Transverse colon (tissue), 4 donors: ENCODE measurements at places on chromosomes 3 and 15. TPM values are rescaled to one million over a fixed set of nuclear protein-coding genes. Genes with fewer than 3 reads are reported as not detected.
A peak's percentile ranks its signal among the peaks of the same experiment; 100 is the strongest.

GRCh38 chr3:6567241-6567640 is 293.7 kb upstream of the GRM7 start:
- H3K36me3 ChIP-seq = no peaks in the 10 kb centered on the region
- H3K27me3 ChIP-seq = no peaks in the 10 kb centered on the region
- H3K4me3 ChIP-seq = no peak overlapping the region
- no peak overlapping the region for H3K27ac ChIP-seq

The MNS1 gene
- total RNA-seq = 0.96 TPM

DNA sequence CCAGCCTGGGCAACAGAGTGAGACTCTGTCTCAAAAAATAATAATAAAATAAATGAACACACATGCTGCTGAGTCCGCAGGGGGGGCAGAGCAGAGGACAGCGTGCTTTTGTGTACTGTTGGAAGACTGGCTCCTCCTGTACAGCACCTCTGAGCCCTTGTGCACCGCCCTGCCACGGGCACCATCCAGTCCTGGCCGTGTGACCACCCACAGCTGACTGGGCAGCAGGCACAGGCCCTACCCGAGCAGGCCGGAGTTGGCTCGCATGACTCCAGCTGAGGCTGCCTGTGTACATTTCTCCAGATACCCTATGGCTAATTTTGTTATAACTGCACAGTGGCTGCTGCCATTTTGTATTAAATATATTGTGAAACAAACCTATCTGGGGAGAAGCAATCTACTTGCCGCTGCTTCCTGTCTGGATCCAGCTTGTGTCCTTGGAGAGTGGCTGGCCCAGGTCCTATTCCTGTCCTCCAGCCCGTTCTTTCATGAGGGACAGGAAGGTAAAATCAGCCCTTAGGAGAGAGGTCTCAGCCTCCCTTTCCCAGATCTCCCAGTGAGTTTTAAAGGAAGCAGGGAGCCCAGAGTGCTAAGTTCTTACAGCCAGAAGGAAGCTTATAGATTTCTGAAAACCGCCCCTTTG is 14.6 kb downstream of the IVD start:
- H3K36me3 ChIP-seq = no peaks in the 10 kb centered on the region
- peaks cover 19% of the 10 kb centered on the region for H3K4me1 ChIP-seq
- peak overlapping the region; percentile 60 for H3K27ac ChIP-seq
- no peak overlapping the region for H3K4me3 ChIP-seq
- H3K27me3 ChIP-seq = no peaks in the 10 kb centered on the region
- DNase-seq = no peak

The GREM1 gene
- 42.3 TPM for total RNA-seq

DNA sequence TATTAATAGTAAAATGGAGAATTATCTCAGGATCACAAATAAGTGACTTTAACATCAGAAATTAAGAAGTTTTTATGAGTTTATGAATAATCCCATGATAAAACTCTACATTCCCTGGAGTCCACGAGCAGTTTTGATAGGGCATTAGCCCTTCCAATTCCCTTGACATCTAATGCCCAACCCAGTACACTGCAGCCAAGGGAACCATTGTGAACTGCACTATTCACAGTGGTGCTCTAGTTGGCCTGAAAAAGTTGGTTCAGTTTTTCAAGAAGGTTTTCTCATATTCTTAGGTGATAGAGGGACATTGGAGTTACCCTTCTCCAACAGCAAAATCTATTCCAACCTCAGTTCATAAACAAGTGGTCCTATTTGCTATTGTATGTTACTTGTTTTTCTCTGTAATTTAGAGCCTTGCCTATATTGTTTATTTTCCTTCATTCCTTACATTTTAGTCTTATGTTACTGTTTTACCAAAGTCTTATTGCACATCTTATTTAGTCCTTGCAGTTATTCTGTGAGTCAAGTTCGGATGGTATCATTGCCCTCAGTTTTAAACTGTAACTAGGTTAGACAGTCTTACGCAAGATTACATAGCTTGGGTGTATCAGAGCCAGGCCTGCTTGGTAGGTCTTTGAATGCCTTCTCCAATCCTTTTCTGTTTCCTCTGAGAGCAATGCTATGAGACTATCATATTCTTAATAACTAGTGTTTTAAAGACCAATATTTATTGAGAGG is 57.9 kb upstream of the SAMMSON start:
- no peaks in the 10 kb centered on the region for H3K36me3 ChIP-seq
- no peaks in the 10 kb centered on the region for H3K4me1 ChIP-seq
- no peaks in the 10 kb centered on the region for H3K27me3 ChIP-seq
- no peak for DNase-seq
- H3K27ac ChIP-seq = no peak overlapping the region
- no peak overlapping the region for H3K4me3 ChIP-seq

DNA sequence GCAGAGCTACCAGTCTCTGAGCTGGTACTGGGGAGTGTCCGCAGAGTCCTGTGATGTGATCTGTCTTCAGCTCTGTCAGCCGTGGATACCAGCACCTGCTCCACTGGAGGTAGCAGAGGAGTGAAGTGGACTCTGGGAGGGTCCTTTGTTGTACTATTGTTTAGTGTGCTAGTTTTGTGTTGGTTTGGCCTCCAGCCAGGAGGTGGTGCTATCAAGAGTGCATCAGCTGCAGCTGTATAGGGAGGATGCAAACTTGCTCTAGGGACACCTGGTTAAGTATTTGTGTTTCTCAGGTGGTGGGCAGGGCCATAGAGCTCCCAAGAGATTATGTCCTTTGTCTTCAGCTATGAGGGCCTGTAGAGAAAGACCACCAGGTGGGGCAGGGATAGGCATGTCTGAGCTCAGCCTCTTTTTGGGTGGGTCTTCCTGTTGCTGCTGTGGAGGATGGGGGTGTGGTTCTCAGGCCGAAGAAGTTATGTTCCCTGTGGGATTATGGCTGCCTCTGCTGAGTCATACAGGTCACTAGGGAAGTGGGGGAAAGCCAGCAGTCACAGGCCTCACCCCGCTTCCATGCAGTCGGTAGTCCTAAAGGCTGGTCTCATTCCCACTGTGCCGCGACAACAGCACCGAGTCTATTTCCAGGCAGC is 443.2 kb upstream of the TBL1XR1 start:
- no peaks in the 10 kb centered on the region for H3K4me1 ChIP-seq
- DNase-seq = no peak
- H3K27ac ChIP-seq = no peak overlapping the region
- no peaks in the 10 kb centered on the region for H3K27me3 ChIP-seq
- no peak overlapping the region for H3K4me3 ChIP-seq
- no peaks in the 10 kb centered on the region for H3K36me3 ChIP-seq

DNA sequence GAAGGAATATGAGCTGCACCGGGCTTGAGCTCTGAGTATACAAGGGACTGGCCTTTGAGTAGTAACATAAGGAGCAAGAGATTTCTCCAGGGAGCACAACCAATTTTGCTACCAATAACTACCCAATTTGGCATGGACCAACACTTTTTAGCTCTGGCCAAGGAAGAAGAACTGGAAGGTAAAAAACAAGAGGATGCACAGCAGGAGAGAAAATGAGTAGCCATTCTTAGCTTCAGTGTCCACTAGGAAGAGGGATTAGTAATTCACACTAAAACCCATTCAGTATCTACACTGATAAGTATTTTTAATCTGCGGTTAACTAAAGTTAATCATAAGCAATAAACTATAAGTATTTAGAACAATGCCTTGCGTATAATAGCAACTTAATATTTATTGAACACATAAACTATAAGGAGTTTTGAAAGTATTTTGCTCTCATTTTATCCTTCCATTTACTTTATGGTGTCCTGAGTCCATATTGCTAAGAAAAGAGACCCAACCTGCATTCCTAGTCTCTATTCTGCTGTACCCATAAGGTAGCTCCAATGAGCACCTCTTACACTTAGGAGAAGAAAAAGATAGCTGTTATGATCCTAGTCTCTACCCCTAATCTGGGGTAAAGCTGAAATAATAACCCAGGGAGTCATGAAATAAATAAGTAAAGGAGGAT is 268.9 kb downstream of the IGSF11 start:
- no peaks in the 10 kb centered on the region for H3K36me3 ChIP-seq
- no peak overlapping the region for H3K27ac ChIP-seq
- DNase-seq = no peak
- no peaks in the 10 kb centered on the region for H3K27me3 ChIP-seq
- no peak overlapping the region for H3K4me3 ChIP-seq
- no peaks in the 10 kb centered on the region for H3K4me1 ChIP-seq

The C3orf49 gene
- not detected for total RNA-seq

DNA sequence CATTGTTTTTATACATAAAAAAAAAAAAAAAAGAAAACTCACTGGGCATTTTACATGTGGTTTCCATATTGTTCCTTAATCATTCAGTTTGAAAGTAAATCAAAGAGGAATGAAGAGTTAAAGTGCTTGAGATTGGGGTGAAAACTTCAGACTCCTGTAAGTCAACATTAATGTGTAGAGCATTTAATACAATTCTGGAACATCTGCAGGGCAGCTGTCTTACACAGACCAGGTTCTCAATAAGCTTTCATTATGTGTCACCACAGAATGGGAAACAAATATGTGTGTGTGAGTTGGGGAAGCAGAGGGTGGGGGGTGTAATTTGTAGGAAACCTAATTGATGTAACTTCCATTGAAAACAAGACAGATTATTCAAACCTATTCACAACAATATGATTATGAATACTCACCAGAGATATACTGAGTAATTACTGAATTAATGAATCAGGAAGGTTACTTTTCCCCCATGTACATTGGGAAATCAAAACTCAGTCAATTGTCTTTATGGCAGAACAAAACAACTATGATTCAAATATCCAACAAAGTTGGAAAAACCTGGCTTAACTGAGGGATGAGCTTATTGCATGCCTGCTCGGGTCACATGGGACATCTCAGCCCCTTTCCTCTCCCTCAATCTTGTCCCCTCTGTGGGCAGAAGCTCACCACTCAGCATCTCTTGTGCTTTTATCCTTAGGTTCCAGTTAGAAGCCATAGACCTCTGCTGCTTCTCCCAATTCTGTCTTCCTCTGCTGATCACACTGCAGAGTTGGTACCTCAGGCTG is 281.2 kb upstream of the THBS1 start:
- H3K27me3 ChIP-seq = no peaks in the 10 kb centered on the region
- H3K36me3 ChIP-seq = no peaks in the 10 kb centered on the region
- H3K4me3 ChIP-seq = no peak overlapping the region
- H3K27ac ChIP-seq = no peak overlapping the region
- DNase-seq = no peak
- H3K4me1 ChIP-seq = no peaks in the 10 kb centered on the region

The ZNF80 gene
- total RNA-seq = not detected

The SCN5A gene
- 0.16 TPM for total RNA-seq

GRCh38 chr3:35596335-35596995 is 42.9 kb upstream of the ARPP21 start:
- no peaks in the 10 kb centered on the region for H3K36me3 ChIP-seq
- no peak overlapping the region for H3K4me3 ChIP-seq
- no peak for DNase-seq
- no peaks in the 10 kb centered on the region for H3K27me3 ChIP-seq

DNA sequence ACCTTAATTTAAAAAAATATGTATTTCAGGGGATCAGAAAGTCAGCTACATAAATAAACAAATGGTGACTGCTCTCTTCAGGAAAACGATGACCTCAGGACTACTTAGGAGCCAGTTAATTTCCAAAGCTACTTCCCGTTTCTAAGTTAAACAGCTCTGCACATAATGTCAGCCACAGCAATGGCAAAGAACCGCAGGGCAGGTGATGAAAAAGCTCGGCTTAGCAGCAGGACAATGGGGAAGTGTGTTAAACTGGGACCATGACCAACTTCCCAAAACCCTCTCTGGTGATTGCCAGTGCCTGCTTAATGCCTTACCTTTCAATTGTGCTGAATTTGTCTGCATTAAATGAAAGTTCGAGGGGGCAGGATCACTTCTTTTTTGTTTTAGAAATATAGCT is 258.9 kb downstream of the FHIT start:
- DNase-seq = no peak
- no peak overlapping the region for H3K4me3 ChIP-seq
- no peaks in the 10 kb centered on the region for H3K4me1 ChIP-seq
- H3K27me3 ChIP-seq = no peaks in the 10 kb centered on the region
- no peak overlapping the region for H3K27ac ChIP-seq
- no peaks in the 10 kb centered on the region for H3K36me3 ChIP-seq

The INKA1 gene
- total RNA-seq = 1.5 TPM

DNA sequence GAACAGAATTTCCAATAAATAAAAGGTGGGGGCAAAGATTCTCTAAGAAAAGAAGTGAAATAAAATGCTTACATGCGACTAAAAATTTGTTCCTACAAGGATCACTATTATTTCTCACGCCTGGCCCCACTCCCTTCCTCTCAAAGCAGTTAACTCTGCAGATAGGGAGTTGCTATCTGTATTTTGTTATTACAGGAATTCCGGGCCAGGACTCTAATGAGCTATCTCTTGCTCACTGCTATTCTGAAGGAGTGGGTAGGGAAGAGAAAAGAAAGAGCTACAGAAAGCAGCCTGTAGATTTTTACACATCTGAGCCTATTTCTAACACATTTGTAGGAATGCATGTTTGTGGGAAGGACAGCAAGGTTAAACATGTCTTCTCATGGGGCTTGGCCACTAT is 140.4 kb downstream of the PCCB start:
- no peaks in the 10 kb centered on the region for H3K27me3 ChIP-seq
- H3K4me3 ChIP-seq = no peak overlapping the region
- no peak for DNase-seq
- no peak overlapping the region for H3K27ac ChIP-seq
- H3K36me3 ChIP-seq = no peaks in the 10 kb centered on the region

The LSM3 gene
- 5.6 TPM for total RNA-seq

The SHC4 gene
- 0.48 TPM for total RNA-seq

The CCK gene
- 2.2 TPM for total RNA-seq

- no peak overlapping the region for H3K27ac ChIP-seq
- H3K36me3 ChIP-seq = no peaks in the 10 kb centered on the region
Observed at GRCh38 chr3:161737171-161737570, 240.6 kb downstream of the OTOL1 start.

The CHRM5 gene
- not detected for total RNA-seq
